Activated CD8-positive, alpha-beta T cell treated with anti-CD3 and anti-CD28 coated beads, Interleukin-2, amount 10 ng/mL, durations not matched to agents 7 days and 5 days (primary cell): ENCODE measurements at places on chromosomes 3 and 15. TPM values are rescaled to one million over a fixed set of nuclear protein-coding genes. Genes with fewer than 3 reads are reported as not detected.

DNA sequence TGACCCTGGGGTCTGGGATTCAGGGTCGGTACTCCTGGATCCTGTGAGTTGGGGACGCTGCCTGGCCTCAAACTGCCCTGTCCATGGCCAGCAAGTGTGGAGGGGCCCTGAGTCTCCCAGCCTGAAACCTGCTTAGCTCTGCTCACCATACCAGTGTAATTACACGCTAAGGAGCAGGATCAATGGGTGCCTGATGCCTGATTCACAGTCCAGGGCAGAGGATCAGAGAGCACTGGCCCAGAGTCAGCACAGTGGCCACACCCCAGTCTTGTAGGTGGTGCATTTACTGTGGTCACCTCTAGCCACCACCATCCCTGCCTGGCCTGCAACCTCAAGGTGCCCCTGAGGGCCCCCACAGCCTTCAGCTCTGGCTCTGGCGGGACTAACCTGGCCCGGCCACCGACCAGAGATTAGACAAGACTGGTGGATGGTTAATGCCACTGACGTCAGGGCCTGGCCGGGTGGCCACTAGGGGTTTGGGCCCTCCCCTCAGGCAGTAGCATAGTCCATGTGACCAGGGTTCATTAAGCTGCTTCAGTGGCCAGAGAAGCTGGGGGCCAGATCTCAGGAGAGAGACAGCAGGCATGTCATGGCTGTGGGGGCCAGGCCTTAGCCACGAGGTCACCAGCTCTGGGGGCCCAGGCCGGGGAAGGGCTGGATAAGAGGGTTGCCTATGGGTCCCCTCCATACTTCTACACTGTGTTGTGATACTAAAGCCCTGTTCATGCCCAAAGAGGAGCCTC, 3.3 kb upstream of the SLC38A3 start:
- no peak for DNase-seq

DNA sequence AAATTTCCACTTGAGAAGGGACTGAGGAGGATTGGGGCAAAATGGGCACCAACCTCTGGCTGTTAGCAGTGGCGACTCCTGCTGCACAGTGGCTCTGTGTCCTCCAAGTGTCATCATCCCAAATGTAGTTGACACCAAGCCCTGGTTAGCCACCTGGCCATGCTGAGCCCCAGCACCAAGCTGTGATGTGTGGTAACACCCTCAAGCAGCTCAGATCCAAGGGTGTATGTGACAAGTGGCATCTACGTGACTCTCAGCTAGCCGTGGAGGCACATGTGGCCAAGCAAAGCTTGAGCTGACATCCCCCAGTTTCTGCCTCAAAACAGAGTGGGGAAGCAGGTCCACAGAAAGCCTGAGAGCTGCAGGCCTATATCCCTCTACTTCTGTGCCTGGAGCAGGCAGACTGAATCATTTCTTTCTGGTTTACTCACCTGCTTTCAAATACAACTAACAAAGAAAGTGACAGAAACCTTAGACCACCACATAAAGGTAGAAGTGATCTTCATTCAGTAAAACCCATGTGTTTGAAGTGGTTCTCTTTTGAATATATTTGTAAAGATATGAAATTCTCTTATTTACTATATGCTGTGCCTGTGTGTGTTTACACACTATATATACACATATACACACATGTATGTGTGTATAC, 40.0 kb downstream of the FOXP1 start:
- no peak for DNase-seq

GRCh38 chr15:75043509-75044257, 20.3 kb downstream of the PPCDC start:
- DNase-seq: no peak

DNA sequence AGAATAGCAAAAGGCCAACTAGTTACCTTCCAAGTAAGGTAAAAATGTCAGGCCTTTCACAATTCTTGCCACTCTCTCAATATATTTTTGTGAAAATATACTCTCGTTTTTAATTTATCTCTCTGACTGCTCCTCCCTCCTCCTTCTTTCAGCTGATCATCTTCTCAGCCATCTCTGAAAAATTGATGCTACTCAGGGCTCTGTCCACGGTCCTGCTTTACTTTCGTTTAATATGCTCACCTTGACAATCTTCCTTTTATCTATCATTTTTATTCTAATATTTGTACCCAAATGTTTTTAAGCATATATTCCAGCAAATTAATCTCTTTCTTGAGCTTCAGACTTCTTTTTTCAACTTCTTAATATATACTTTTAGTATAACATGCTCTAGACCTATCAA, 1362.1 kb downstream of the ROBO1 start:
- DNase-seq: no peak

DNA sequence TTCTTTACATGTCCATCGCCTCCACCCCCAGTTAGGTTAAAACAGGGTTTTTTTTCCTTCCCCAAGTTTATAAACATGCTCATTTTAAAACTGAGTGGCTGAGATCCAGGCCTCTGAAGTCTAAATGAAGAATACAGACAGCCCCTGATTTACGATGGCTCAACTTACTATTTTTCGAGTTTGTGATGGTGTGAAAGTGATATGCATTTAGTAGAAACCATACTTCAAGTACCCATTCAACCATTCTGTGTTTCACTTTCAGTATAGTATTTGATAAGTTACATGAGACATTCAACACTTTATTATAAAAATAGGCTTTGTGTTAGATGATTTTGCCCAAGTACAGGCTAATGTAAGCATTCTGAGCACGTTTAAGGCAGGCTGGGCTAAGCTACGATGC, 30.5 kb upstream of the GNB5 start:
- DNase-seq: no peak

- DNase-seq: no peak
Observed at GRCh38 chr15:48058371-48058770, 62.4 kb upstream of the SLC24A5 start.

DNA sequence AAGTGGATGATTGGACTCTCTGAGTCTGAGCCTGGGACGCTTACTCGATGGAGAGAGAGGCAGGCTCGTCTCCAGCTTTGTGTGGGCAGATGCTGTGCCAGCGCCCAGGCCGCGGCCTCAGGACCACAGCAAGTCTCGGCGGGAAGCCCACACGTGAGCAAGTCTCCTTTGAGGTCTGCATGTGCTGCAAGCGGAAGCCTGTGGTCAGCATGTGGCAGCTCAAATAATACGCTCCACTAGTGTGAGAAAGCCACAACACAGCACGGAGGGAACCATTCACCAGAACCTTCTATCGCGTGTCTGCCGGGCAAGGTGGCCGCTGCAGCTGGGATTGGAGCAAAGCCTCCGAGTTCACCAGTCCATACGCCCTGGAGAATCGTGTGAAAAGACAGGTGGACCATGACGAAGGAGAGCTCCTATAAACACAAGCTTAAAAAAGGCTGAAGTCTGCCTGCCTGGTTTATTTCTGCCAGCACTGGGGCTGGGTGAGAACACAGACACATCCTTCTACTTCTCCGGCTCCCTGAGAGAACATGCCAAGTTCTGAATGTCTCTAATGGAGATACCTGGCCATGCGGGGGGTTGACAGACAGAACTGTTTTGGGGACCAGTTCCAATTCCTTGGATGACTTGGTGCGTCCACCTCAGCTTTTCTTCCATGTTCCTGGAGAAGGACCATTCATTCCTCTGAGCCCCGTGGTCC, 82.0 kb upstream of the LRIG1 start:
- peak; percentile 48 for DNase-seq

- no peak for DNase-seq
Observed at GRCh38 chr3:64705946-64706345, 18.1 kb upstream of the ADAMTS9 start.

GRCh38 chr3:133271539-133271938, 128.3 kb upstream of the BFSP2 start:
- no peak for DNase-seq

- no peak for DNase-seq
Observed at GRCh38 chr3:87674397-87675161, 384.2 kb downstream of the CGGBP1 start.

AP3B2 gene
- total RNA-seq: not detected

ZNF662 gene
- 1.7 TPM for total RNA-seq

SPTSSB gene
- total RNA-seq: not detected

WWTR1 gene
- 0.31 TPM for total RNA-seq
